ENCODE measurements at places on chromosomes 3 and 15. TPM values are rescaled to one million over a fixed set of nuclear protein-coding genes. Genes with fewer than 3 reads are reported as not detected.

The SLCO2A1 gene
- 36.1 TPM for total RNA-seq

The TRH gene
- not detected for total RNA-seq

The PLD1 gene
- 79.5 TPM for total RNA-seq

The CDCP1 gene
- total RNA-seq = 0.47 TPM

The TEX55 gene
- total RNA-seq = not detected

The TMED3 gene
- total RNA-seq = 32.8 TPM

The CPN2 gene
- not detected for total RNA-seq

The GOLGA6D gene
- not detected for total RNA-seq

The CNTN3 gene
- total RNA-seq = 8.1 TPM

The ZIC1 gene
- 0.95 TPM for total RNA-seq

The LRRC31 gene
- total RNA-seq = not detected

The NR1I2 gene
- not detected for total RNA-seq

The C3orf70 gene
- total RNA-seq = 2.5 TPM

The CCR4 gene
- not detected for total RNA-seq

The RETNLB gene
- total RNA-seq = not detected

GRCh38 chr15:77421370-77421700, 647 bp downstream of the HMG20A start:
- no peak for DNase-seq

DNA sequence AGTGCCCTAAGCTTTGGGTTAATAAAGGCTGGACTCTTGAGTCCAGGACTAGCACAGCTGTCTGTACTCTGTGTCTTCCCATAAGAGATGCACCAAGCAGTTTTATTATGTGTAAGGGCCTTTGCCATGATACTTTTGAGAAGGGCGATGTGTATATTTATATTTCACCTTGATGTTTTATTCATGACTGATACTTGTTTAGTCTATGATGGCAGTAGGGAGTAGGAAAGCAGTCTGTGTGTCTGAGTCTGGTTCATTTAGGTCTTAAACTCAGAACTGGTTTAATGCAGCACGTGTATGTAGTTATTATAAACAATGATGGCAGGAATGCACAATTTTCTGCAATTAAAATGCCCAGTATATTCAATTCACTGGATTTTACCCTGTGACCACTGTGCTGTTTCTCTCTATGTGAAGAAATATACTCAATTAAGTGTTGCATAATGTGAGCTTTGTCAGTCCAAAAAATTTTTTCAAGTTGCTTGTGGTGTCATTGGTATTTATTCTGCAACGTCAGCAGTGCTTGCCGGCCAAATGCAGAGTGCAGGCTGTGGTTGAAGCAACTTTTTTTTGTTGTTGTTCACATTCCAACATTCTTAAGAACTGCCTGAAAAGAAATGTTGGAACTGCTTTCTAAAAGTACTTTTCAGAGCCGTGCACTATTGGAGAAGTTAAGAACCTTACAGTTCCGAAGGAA, 423.7 kb upstream of the SEMA6D start:
- peak; percentile 91 for DNase-seq

DNA sequence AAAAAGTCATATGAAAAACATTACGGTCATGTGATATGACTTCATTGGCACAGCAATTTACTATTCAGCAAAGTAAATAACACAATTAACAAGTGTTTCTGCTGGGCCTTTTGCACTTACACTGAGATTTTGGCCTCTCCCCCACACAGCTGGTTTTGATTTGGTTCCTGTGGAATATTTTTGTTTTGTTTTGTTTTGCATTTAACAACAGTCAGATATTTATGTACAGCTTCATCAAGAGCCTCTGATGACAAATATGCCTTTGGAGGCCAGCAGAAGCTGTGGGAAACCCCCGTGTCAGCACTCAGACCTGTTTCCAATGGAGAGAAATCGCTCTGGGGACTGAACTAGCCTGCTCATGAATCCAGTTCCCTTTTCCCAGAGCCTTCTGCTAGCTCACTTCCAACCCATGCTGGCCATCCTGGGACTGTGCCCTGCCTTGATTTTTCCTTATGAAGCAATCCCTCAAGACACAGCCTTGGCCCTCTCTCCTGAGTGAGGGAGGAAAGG, 161.9 kb downstream of the ATG7 start:
- DNase-seq = peak; percentile 88

DNA sequence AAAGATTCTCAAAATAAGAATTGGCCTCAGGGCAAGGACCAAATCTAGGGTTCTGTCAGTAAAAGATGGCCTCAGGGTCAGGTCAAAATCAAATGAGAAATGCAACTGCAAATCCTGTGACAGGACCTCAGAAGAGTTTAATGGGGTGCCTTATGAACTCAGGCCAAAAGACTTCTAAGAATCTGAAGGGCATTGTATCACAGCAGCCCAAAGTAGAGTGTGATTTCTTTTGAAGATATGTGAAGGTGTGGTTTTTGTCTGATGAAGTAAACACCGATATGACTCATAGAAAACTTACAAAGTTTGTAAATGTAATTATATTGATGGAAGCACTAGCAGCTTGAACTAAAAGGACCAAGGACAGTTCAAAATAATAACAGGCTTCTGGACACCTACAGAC, 966.1 kb downstream of the AGBL1 start:
- no peak for DNase-seq

DNA sequence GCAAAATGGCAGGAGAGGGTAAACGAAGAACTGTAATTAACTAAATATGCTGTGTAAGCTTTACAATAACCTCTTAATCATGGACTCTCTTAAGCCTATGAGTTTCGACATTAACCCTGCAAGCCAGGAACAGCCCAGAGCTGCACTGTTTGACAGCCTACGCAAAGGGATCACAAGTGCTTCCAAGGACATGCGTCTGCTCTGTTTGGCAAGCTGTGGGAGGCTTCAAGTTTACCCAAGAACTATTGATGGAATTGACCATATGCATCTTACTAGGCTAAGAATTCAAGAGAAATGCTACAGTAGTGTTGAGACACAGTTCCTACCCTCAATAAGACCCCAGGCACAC, 66.0 kb downstream of the PDZRN3 start:
- no peak for DNase-seq

- no peak for DNase-seq
Observed at GRCh38 chr3:36591959-36592358, 172.4 kb downstream of the DCLK3 start.

DNA sequence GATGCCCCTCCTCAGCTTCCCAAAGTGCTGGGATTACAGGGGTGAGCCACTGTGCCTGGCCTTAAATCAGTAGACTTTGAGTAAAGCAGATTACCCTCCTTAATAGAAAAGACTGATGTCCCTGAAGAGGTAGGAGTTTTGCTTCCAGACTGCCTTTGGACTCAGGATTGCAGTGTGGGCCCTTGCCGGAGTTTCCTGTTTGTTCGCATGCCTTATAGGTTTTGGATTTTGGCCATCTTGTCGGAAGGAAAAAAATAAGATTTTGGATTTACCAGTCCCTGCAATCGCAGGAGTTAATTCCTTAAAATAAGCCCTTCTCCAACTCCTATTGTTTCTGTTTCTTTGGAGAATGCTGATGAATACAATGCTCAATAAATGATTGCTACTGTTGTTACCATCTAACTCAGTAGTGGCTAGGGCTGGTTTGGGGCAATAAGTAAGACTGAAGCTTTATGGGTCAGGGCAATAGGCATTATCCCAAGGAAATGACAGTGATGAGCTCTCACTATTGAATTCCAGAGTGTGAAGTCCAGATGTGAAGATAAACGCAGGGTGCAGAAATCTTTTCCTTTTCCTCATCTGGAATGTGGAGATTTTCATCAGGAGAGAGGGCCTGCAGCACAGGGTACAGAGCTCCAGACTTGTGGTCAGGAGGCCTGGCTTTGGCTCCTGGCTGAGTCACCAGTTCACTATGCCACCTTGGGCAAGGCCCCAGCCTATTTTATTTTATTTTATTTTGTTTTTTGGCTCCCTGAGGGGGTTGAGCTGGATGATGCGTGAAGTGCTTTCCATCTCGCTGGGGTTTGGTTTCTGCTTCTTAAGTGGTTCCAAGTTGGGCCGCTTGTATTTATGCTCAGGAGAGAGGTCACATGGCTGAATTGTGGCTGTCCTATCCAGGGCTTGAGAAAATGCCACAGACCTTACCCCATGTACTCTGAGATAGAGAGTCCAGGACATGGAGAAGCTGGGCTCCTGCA, 25.3 kb downstream of the FOXL2 start:
- no peak for DNase-seq

DNA sequence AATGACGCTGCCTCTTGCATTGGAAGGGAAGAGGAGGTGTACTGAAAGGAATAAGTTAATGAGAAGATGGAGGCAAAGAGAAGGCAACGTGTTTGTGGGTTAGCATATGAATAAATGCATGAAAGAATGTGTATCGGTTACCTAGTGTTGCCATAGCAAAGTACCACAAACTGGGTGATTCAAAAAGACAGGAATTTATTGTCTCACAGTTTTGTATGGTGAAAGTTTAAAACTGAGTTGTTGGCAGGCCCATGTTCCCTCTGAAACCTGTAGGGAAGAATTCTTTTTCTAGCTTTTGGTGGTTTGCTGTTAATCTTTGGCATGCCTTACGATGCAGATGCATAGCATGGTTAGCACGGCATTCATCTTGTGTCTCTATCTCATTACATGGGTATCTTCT, 729.9 kb downstream of the MECOM start:
- no peak for DNase-seq

GRCh38 chr15:74884428-74885223, 5.2 kb upstream of the MPI start:
- DNase-seq = no peak

DNA sequence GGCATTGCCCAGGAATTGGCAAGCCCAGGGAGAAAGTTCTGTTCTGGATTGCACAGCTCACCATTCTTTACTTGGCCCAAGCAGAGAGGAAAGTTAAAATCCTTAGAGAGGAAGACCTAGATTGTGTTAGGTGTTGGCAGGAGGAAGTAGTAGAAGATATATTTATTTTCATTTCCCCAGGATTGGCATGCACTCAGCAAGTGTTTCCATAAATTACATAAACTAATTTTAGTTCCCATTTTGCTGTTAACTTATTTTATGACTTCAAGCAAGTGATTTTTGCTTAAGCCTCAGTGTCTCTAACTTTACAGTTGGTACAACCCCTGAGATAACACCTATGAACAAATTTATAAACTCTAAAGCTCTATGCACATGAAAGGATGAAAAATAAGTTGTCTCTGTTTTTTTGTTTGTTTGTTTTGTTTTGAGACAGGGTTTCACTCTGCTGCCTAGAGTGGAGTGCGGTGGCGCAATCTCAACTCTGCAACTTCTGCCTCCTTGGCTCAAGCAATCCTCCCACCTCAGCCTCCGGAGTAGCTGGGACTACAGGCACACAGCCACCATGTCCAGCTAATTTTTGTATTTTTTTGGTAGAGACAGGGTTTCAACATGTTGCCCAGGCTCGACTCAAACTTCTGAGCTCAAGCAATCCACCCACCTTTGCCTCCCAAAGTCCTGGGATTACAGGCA, 31.2 kb upstream of the TOP2B start:
- DNase-seq = no peak

- no peak for DNase-seq
Observed at GRCh38 chr3:166405896-166406295, 568.7 kb upstream of the BCHE start.

GRCh38 chr3:22988566-22988965, 214.6 kb upstream of the UBE2E2 start:
- peak; percentile 75 for DNase-seq

- no peak for DNase-seq
Observed at GRCh38 chr15:83991163-83991562, 244.4 kb upstream of the GOLGA6L4 start.

- no peak for DNase-seq
Observed at GRCh38 chr3:128518587-128519490, 25.8 kb upstream of the GATA2 start.

GRCh38 chr3:126364731-126365301, 7.6 kb upstream of the KLF15 start:
- DNase-seq = no peak

- no peak for DNase-seq
Observed at GRCh38 chr15:95261546-95261945, 1030.2 kb downstream of the MCTP2 start.

DNA sequence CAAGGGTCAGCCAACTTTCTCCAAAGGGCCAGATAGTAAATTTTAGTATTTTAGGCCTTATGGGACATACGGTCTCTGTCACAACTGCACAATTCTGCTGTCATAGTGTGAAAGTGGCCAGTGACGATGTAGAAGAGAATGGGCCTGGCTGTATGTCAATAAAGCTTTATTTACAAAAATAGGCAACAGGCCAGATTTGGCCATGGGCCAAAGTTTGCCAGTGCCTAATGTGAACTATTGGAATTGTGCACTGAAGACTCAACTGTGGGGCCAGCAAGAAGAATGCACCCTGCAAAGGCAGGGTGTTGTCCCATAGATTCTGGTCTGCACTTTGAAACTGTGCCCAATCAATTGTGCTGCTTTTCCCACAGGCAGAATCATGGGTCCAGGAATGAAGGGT, 69.4 kb upstream of the PRR23E start:
- no peak for DNase-seq

GRCh38 chr3:27960133-27960532, 238.0 kb upstream of the EOMES start:
- no peak for DNase-seq

GRCh38 chr3:95905182-95905581, 909.2 kb upstream of the EPHA6 start:
- DNase-seq = no peak

All from right cardiac atrium (tissue), 5 donors.